ENCODE measurements at places on chromosomes 5 and 9. TPM values are rescaled to one million over a fixed set of nuclear protein-coding genes. Genes with fewer than 3 reads are reported as not detected.

The BSPRY gene
- 12.1 TPM for polyA plus RNA-seq

The GMCL2 gene
- not detected for polyA plus RNA-seq

The NOTCH1 gene
- polyA plus RNA-seq: 6.9 TPM

DNA sequence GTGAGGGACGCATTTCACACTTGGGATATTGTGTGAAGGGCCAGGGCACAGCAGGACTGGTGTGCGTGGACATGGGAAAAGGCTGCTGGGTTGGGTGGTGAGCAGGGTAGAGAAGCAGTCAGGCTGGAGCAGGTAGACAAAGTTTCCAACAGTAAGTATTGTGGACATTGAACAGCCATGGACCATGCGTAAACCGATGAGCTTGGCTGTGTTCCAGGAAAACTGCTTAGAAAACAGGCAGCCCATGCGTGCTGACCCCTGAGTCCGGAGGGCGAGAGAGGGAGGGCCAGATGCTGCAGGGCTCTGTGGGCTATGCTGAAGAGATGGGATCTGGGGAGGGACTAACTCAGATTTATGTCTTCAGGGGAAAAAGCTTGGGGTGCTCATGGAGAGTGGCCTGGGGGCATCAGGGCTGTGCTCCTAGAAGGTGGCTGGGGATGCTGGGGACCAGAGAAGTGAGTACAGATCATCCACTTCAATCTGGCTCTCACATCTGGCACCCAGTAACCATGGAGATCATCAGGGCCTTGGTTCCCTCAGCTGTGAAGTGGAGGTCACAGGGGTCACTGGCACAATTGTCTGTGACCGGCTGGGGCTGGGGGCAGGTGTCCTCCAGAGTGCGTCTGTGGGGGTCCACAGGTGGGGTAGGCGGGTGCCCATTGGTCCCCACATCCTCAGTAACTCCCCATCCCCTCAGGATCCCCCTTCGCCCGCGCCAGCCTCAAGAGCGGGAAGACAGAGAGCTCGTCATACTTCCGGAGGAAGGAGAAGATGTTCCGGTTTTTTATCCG, 93.3 kb downstream of the CACNA1B start:
- no peak overlapping the region for H3K4me3 ChIP-seq
- H3K36me3 ChIP-seq: no peaks in the 10 kb centered on the region
- no peaks in the 10 kb centered on the region for H3K27me3 ChIP-seq
- no peak overlapping the region for H3K27ac ChIP-seq
- DNase-seq: no peak

GRCh38 chr5:31023105-31023504, 170.4 kb upstream of the CDH6 start:
- no peaks in the 10 kb centered on the region for H3K4me1 ChIP-seq
- no peak overlapping the region for H3K4me3 ChIP-seq
- DNase-seq: no peak
- no peaks in the 10 kb centered on the region for H3K27me3 ChIP-seq
- H3K27ac ChIP-seq: no peak overlapping the region
